ENCODE measurements at places on chromosomes 3 and 15.

DNA sequence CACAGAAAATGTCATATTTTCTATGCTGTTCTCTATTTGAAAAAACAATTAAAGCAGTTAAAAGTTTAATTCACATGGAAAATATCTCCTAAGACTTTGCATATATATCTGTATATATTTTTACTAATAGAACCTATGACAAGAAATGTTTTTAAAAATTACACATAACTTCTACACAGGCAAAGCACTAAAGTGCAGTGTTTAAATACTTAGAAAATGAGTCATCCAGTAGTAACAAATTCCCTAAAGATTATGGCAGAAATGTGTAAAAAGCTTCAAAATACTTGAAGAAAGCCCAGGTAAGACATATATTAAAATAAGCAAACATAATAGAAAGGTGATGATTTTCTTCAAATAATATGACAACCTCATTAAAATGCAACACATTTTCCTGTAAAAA lies 236.6 kb downstream of the TBC1D5 start:
- DNase-seq: no peak
- H3K27me3 ChIP-seq: no peaks in the 10 kb centered on the region
- H3K36me3 ChIP-seq: no peaks in the 10 kb centered on the region

DNA sequence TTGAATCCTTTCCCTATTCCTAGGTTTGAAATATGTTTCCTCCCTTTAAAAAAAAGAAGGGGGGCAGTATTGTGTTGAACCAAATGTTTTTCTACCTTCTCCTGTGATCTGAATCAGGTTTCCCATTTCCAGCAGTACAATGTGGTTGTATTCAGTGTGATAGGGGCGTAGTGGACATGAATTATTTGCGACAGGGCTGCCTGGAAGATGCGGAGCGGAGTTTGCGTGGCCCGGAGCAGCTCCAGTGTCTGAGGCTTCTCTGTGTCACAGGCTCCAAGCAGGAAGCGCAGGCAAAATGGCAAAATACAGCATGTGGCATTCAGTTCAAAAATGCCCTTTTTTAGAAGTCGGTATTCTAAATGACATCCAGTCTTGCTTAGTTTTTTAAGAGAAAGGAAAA lies 154.4 kb downstream of the PGPEP1L start:
- no peaks in the 10 kb centered on the region for H3K27me3 ChIP-seq
- peak overlapping the region; percentile 73 for H3K4me3 ChIP-seq
- H3K4me1 ChIP-seq: peaks cover 58% of the 10 kb centered on the region
- DNase-seq: peak; percentile 88
- H3K36me3 ChIP-seq: no peaks in the 10 kb centered on the region
- H3K27ac ChIP-seq: peak overlapping the region; percentile 85

DNA sequence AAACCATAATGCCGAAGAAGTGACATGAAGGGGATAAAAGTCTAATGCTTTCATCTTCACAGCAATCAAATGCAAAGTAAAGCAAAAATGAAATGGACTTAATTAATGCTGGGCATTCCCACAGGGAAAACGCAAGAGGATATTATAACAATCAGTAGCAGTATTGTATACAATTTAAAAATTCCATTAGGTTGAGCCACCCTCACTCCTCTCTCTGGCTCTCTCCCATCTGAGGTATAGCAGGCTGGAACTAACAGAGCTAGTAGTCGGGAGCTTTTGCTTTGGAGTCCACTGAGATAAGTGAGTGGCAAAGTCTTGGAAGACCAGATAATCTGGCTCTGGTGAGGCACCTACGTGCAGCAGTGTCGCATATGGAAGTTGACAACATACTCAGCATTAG lies 33.9 kb downstream of the DET1 start:
- no peaks in the 10 kb centered on the region for H3K4me1 ChIP-seq
- DNase-seq: no peak
- no peaks in the 10 kb centered on the region for H3K27me3 ChIP-seq
- peaks cover 64% of the 10 kb centered on the region for H3K36me3 ChIP-seq
- H3K27ac ChIP-seq: no peak overlapping the region

GRCh38 chr15:20659265-20659664 lies 117.7 kb upstream of the GOLGA6L6 start:
- no peak overlapping the region for H3K4me3 ChIP-seq
- no peaks in the 10 kb centered on the region for H3K4me1 ChIP-seq
- no peak for DNase-seq
- H3K27me3 ChIP-seq: no peaks in the 10 kb centered on the region

DNA sequence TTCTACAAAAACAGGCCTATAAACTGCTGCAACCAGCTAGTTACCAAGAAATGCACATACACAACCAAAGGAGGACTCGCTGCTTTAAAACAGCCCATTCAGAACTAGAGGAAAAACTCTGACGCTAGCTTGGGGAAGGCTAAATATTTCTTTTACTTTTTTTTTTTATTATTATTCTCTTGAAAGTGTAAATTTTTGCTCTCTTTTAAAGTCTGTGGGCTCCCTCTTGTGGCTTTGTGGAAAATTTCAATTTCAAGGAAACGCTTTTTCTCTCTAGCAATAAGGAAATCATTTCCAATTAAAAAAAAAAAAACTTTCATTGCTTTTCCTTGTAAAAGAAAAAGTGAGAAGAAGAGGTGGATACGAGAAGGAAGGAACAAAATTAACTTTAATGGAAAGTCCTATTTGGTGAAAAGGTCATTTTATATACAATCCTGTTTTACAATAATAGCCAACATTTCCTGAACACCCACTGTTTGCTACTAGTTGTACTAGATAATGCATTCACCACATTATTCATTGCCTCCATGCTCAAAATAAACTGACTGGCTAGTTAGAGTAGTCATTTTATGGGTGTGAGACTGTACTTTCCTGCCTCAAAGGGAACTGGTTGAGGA lies 51.2 kb upstream of the SAMMSON start:
- no peaks in the 10 kb centered on the region for H3K4me1 ChIP-seq
- no peaks in the 10 kb centered on the region for H3K27me3 ChIP-seq
- H3K27ac ChIP-seq: no peak overlapping the region
- no peak for DNase-seq

DNA sequence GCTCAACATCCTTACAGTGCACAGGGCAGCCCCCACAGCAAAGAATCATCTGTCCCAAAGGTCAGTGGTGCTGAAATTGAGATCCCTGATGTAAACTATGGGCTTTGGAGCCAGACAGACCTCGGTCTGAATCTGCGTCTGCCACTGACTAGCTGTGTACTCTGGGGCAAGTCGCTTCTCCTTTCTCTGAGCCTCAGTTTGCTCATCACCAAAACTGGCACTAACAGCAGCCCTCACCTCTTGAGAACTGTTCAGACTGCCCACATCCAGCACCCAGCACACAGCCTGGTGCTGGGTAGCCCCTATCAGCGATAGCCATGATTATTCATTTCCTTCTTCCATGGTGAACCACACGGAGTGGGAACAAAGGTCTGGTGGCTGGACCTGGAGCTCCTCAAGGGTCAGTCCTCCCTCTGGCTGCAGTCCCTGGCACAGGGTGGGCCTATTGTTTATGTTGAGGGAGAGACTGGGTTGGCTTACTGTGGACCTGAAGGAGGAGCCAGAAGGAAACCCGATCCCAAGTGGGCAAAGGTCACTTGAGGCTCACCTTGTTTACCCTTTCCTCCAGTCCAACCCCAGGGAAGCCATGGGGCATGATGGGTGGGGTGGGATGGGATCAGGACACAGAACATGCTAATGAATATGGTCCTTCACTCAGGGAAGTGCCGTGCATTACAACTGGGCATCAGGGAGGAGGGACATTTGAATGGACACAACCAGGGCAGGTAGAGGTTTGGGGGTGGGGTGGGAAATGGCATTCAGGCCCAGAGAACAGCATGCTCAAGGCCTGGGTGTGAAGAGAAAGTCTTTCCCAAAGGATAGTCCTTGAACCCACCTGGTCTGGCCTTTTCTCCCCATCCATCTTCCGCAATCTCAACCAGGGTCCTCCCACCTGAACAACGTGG lies 1.6 kb upstream of the PRKCD start:
- H3K4me3 ChIP-seq: no peak overlapping the region
- H3K27me3 ChIP-seq: peaks cover 11% of the 10 kb centered on the region
- H3K4me1 ChIP-seq: peaks cover 62% of the 10 kb centered on the region
- H3K27ac ChIP-seq: peak overlapping the region; percentile 93

DNA sequence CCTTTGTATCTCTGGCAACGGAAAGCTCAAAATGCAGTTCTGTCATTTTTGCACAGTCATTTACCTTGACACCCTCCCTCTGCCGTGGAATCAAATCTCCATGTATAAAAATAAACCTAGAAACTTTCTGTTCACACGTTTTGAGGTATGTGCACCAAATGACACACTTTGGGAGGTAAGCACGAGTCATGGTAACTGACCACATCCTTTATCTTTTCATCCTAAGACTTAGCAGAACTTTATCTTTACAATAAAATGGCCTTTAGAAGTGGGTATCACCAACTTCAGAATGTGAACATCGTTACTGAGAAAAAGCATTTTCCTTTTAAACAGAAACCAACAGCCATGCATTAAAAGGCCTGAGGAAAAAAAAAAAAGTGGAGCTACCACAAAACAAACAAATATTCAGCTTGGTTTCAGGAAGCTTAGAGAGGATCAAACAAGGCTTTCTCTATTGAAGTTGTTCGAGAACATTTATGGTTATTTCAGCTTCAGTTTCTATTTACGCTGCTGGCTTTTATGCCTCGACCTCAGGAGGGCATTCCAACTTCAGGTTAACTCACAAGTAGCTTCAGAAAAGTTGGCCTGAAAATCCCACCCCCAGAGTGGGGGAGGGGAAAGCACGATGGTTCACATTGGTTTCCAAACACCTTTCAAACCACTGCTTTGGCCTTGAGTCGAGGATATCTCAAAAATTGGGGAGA lies 171.1 kb upstream of the ICE2 start:
- no peak for DNase-seq
- H3K4me3 ChIP-seq: no peak overlapping the region
- peak overlapping the region; percentile 25 for H3K27ac ChIP-seq
- no peaks in the 10 kb centered on the region for H3K36me3 ChIP-seq
- H3K27me3 ChIP-seq: no peaks in the 10 kb centered on the region

DNA sequence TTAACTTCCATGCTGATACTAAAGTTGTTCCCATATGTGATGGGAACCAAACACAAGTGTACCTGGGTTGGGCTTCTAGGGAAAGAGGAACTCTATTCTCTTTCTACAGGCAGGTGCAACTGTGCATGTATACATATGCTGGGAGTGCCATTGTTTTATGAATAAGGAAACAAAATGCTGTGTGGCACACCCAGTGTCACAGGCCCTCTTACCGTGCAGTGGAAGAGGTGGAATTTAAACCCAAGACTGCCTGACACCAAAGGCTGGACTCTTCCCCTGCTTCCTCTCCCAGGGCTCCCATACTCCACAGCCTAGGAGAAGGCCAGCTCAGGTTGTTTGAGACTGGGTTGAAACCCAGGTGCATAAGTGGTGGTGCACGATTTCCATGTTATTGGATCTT lies 1.9 kb upstream of the FETUB start:
- H3K27me3 ChIP-seq: peaks cover 31% of the 10 kb centered on the region
- no peak for DNase-seq
- no peaks in the 10 kb centered on the region for H3K4me1 ChIP-seq
- H3K4me3 ChIP-seq: no peak overlapping the region
- no peaks in the 10 kb centered on the region for H3K36me3 ChIP-seq

Data from lower lobe of right lung (tissue), 2 donors.